ENCODE measurements at places on chromosomes 2 and 18.

GRCh38 chr2:213259266-213259665, 25.0 kb upstream of the SPAG16 start:
- no peak for DNase-seq

DNA sequence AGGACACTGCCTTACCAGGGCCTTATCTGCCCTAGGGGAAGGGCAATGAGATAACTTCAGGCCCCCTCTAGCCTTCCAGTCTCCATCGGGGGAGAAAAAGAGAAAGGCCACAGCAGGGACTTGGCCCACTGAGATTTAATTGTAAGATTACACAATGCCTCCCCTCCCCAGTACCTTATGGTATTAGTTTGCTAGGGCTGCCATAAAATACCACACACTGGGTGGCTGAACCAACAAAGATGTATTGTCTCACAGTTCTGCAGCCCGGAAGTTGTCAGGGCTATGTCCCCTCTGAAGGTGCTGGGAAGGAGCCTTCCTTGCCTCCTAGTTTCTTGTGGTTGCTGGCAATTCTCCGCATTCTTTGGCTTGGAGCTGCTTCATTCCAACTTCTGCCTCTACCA, 34.8 kb upstream of the SPATA3 start:
- no peak for DNase-seq

DNA sequence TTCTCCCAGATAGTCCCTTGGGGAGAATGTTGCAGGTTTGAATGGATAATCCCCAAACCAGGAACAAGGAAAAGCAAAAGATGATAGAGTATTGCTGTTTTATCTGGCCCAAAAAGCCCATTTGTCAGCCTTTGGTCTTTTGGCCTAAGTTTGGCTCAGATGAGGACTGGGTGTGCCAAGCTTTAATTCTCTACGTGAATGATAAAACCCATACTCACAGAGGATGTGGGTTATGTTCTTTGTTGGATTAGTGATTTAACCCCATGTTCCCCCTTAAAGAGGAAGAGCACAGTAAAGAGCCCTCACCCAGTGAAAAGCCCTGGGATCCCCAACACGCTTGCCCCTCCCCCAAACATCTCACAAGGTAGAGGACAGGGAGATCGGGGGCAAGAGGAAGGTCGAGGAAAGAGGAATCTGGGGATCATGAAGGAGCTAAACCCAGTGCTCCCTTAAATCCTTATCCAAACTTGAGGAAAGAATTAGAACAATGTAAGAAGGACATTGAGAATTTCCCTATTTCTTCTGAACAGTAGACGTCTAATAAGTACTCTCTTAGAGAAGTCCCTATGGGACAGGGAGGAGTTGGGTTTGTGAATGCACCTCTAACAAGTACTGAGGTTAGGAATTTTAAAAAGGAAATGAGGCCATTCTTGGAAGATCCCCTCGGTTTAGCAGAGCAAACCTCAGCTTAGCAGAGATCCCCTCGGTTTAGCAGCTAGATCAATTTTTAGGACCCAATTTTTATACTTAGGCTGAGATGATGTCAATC, 105.0 kb downstream of the HIBCH start:
- DNase-seq: no peak

- no peak for DNase-seq
Measured at GRCh38 chr2:166651080-166651675, 157.1 kb upstream of the SCN7A start.

DNA sequence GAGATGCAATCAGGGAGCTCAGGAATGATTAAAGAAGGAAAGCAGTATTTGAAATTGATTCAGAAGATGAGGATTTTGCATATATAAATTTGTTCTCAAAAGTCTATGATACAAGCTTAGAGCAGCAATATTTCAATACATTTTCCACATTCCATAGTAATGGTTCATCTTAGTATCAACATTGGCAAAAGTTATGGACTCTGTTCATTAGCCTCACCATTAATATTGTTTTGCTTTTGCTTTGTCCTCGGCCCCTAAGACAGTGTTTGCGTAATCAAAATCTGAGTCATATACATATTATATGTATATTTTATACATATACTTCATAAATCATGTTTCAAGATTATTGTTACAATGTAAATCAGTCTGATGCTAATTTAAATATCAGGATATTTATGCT, 176.6 kb downstream of the CNTNAP5 start:
- DNase-seq: no peak

- peak; percentile 26 for DNase-seq
Measured at GRCh38 chr2:10036095-10036884, 7.1 kb upstream of the KLF11 start.

- DNase-seq: no peak
Measured at GRCh38 chr18:75483662-75484061, 56.2 kb upstream of the SMIM21 start.

GRCh38 chr2:217064234-217065011, 204.6 kb upstream of the TNP1 start:
- DNase-seq: no peak

- no peak for DNase-seq
Measured at GRCh38 chr18:76364282-76365259, 130.5 kb downstream of the ZNF516 start.

DNA sequence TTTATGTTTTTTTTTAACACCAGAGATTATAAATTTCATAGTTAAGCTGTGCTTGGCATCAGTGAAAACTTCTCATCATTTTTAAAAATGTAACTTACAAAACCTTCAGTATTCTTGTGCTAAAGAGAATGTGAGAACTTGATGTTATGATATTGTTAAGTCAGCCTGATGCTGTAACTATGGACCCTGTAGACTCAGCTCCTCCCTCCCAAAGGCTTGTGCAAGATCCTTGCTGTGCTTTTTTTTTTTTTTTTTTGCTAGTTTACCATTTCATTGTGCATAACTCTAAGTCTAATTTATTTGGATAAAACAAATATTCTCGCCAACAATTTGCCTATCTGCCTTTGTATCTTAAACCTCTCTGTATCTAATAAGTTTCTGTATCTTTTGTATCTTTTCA, 12.9 kb upstream of the TFPI start:
- no peak for DNase-seq

GRCh38 chr2:36409935-36410334, 54.4 kb downstream of the CRIM1 start:
- no peak for DNase-seq

DNA sequence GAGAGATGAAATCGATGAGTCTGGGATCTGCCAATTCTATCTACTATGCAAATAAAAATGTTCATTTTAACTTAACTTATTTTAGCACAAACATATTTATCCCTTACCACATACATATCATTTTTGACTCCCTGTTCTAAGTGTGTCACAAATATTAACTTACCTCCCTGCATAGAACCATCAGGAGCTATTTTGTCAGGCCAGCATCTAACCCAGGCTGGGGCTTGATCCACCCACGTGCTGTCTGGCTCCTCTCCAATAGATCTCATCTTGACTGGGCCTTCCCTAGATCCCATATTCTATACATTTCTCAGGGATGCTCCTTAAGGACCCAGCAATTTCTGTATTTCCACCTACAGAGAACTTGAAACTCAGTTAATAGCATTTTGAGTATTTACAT, 20.9 kb downstream of the NTSR2 start:
- DNase-seq: no peak

DNA sequence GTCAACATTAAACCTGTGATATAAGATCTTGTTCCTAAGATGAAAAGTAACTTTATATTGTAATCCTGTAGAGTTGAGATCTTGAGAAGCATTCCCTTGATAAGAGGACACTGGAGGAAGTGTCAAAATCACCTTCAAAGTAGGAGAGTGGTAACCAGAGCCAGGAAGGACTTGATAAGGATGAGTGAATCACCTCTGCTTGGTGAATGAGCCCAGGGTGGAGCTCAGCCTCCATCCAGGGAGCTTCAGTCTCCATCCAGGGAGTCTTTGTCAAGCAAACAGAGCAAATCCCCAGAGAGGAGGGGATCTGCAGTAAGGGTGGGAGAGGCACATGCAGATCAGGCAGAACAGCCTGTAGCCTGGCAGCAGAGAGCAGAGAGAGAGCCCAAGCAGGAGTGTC, 167.1 kb upstream of the SIX2 start:
- no peak for DNase-seq

DNA sequence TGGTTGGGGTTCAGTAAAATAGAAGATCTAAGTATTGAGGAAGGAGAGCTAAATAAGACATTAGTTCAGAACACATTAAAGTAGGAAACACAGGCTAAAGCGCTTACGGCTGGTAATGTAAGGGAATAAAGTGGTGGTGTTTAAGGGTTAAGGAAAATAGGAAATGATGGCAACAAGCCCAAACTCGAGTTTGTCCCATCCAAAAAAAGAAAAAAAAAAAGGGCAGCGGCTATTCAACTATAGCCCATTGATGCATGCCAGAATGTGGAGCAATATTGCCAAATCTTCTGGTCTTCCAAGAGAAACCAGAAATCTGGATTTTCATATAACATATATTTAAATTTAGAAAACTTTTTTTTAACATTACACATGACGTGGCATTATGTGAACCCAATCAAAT, 161.0 kb downstream of the ARHGAP15 start:
- no peak for DNase-seq

DNA sequence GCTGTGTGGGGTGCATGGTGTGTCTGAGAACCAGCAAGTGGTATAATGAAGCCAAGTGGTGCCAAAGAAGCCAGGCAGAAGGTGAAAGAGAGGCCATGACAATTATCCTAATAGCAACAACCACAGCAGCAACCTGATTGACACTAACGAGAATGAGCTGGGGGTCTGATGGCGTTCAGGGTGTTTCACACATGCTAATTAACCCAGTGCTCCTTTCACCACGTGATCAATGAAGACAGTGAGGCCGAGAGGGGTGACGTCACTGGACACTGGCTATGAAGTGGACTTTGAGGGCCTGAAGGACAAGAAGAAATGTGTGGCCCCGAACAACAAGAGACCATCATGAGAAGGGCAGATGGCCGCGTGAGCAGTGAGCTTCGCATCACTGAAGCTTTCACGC, 364.4 kb upstream of the ID2 start:
- no peak for DNase-seq
